ENCODE measurements at places on chromosomes 2 and 18. TPM values are rescaled to one million over a fixed set of nuclear protein-coding genes. Genes with fewer than 3 reads are reported as not detected.
A peak's percentile ranks its signal among the peaks of the same experiment; 100 is the strongest.

- DNase-seq = no peak
- H3K27me3 ChIP-seq = no peaks in the 10 kb centered on the region
- peaks cover 17% of the 10 kb centered on the region for H3K4me1 ChIP-seq
- H3K27ac ChIP-seq = no peak overlapping the region
Observed at GRCh38 chr18:45069546-45069945, 388.9 kb downstream of the SETBP1 start.

- H3K36me3 ChIP-seq = no peaks in the 10 kb centered on the region
- peaks cover 14% of the 10 kb centered on the region for H3K27me3 ChIP-seq
- no peak overlapping the region for H3K27ac ChIP-seq
- no peak overlapping the region for H3K4me3 ChIP-seq
Observed at GRCh38 chr18:49915352-49915751, 102.0 kb upstream of the ACAA2 start.

GRCh38 chr2:213261237-213261636 lies 23.0 kb upstream of the SPAG16 start:
- H3K4me3 ChIP-seq = no peak overlapping the region
- no peaks in the 10 kb centered on the region for H3K36me3 ChIP-seq
- H3K4me1 ChIP-seq = no peaks in the 10 kb centered on the region
- DNase-seq = no peak
- H3K27ac ChIP-seq = no peak overlapping the region

DNA sequence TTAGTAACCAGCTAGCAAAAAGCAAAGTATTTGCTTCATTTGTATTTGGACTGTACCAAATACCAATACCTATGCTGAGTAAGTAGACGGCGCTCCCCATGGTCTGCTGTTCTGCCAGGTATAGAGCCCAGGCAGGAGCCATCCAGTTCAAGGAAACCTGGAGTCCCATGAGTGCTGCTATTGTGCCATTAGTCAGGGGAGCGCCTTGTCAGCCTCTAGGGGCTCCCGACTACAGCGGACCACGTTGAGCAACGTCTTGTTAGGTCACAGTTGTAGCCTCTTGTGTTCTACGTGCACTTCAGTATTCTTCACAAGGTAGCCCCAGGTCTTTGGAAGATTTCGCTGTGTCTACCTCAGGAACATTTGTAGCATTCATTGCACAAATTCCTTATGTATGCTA lies 21.6 kb upstream of the SLC9A2 start:
- no peak overlapping the region for H3K27ac ChIP-seq
- no peaks in the 10 kb centered on the region for H3K36me3 ChIP-seq
- no peak overlapping the region for H3K4me3 ChIP-seq
- no peaks in the 10 kb centered on the region for H3K27me3 ChIP-seq
- no peaks in the 10 kb centered on the region for H3K4me1 ChIP-seq

- H3K4me3 ChIP-seq = no peak overlapping the region
- DNase-seq = no peak
- H3K4me1 ChIP-seq = no peaks in the 10 kb centered on the region
- H3K27me3 ChIP-seq = no peaks in the 10 kb centered on the region
Observed at GRCh38 chr2:153417077-153417476, 61.5 kb downstream of the RPRM start.

DNA sequence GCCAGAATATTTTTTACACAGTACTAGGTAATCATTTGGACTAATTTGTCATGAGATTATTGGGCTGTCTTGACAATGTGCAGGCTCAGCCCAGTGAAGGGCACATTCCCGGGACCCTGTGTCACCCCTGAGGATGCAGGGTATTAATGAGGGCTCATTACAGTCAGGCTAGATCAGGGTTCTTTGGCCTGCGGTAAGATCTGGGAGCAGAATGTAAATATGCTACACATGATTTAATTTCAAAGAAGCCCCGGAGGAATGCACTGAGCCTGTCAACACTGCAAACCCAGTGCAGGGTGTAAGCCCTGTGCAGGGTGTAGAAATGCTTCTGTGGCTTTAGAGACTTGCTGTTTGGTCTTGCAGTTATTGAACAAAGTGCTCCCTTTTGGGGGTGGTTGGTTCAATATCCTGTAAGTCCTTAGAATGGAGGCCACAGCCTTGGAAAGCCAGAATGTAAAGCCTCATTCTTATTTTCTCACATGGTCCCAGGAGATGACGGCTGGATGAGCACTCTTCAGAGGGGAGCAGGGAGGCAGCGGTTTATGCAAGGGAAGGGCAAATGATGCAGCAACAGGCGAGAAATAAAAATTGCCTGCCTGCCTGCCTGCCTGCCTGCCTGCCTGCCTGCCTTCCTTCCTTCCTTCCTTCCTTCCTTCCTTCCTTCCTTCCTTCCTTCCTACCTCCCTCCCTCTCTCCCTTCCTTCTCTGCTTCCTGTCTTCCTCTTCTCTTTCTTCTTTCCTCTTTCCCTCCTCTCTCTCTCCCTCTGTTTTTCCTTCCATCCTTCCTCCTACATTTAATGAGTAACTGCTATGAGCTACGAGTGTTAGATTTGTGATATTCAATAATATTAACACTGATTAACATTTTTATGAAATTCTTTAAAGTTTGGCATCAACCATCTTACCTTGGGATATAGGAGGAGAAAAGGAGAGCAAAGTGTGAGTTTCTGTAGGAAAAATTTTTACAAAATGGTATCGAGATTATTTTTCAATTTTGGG lies 148.8 kb downstream of the VAPA start:
- no peaks in the 10 kb centered on the region for H3K36me3 ChIP-seq
- no peak overlapping the region for H3K27ac ChIP-seq
- peaks cover 32% of the 10 kb centered on the region for H3K4me1 ChIP-seq
- H3K27me3 ChIP-seq = no peaks in the 10 kb centered on the region
- H3K4me3 ChIP-seq = no peak overlapping the region
- no peak for DNase-seq

- H3K4me1 ChIP-seq = peaks cover 43% of the 10 kb centered on the region
- H3K27me3 ChIP-seq = peaks cover 4% of the 10 kb centered on the region
- peaks cover 76% of the 10 kb centered on the region for H3K36me3 ChIP-seq
- no peak for DNase-seq
- H3K4me3 ChIP-seq = no peak overlapping the region
- no peak overlapping the region for H3K27ac ChIP-seq
Observed at GRCh38 chr2:96863575-96864342, 5.9 kb upstream of the ANKRD39 start.

- no peak overlapping the region for H3K4me3 ChIP-seq
- peaks cover 39% of the 10 kb centered on the region for H3K36me3 ChIP-seq
- no peak for DNase-seq
- H3K27ac ChIP-seq = no peak overlapping the region
- H3K4me1 ChIP-seq = no peaks in the 10 kb centered on the region
Observed at GRCh38 chr2:241030883-241031282, 32.5 kb downstream of the SNED1 start.

GRCh38 chr2:144705328-144706245 lies 185.7 kb upstream of the ZEB2 start:
- H3K4me1 ChIP-seq = no peaks in the 10 kb centered on the region
- no peak for DNase-seq
- H3K27ac ChIP-seq = no peak overlapping the region
- no peak overlapping the region for H3K4me3 ChIP-seq
- H3K36me3 ChIP-seq = no peaks in the 10 kb centered on the region

DNA sequence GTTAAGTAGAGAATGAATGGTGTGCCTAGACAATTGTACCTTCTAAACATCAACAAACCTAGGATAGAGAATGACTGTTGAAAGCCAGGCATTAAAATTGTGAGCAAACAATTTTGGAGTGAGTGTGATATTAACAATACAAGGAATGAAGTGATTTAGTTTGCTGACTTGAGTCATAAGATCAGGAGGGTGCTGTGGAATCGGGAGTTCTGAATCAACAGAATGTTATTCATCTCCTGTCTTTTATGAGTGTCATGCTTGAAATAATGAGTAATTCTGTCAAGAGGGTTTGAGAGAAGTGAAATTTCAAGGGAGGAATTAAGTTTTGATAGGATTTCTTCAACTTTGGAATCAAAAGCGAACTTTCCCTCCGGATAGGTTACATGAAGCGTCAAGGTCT lies 214.4 kb upstream of the DSEL start:
- H3K27me3 ChIP-seq = no peaks in the 10 kb centered on the region
- no peak overlapping the region for H3K4me3 ChIP-seq
- no peak for DNase-seq
- no peaks in the 10 kb centered on the region for H3K4me1 ChIP-seq
- no peaks in the 10 kb centered on the region for H3K36me3 ChIP-seq
- no peak overlapping the region for H3K27ac ChIP-seq

DNA sequence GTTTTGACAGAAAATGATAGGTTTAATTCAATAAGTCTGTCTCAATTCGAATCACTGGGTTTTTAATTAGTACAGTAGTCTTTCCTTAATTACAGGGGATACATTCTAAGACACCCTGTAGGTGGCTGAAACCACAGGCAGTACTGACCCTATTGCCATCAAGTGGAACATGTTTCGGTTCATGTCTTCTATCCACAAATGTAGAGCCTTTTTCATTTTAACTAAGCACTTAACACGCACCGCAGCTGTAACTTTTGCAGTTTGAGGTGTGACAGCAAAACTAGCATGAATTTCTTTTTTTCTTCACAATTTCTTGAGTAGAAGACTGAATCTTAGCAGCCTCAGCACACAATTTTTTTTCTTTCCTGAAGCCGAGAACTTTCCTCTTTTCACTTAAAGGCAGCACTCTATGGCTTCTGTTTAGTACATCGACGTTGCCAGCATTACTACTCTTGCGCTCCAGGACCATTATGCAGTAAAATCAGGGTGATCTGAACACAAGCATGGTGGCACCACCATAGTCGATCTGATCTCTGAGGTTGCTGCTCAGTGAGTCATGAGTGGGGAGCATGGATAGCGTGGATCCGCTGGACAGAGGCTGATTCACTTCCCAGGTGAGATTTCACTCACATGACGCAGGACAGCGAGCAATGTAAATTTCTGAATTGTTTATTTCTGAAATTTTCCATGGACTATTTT lies 805.1 kb downstream of the RNF144A start:
- H3K4me1 ChIP-seq = peaks cover 4% of the 10 kb centered on the region
- no peaks in the 10 kb centered on the region for H3K27me3 ChIP-seq
- DNase-seq = no peak
- no peak overlapping the region for H3K4me3 ChIP-seq
- no peaks in the 10 kb centered on the region for H3K36me3 ChIP-seq

- no peak for DNase-seq
- H3K4me1 ChIP-seq = peaks cover 11% of the 10 kb centered on the region
- H3K4me3 ChIP-seq = no peak overlapping the region
Observed at GRCh38 chr18:61336766-61337165, 3.5 kb downstream of the CDH20 start.

GRCh38 chr2:215782295-215782694 lies 231.1 kb downstream of the MREG start:
- H3K4me1 ChIP-seq = no peaks in the 10 kb centered on the region
- DNase-seq = no peak
- no peaks in the 10 kb centered on the region for H3K27me3 ChIP-seq
- H3K36me3 ChIP-seq = no peaks in the 10 kb centered on the region

DNA sequence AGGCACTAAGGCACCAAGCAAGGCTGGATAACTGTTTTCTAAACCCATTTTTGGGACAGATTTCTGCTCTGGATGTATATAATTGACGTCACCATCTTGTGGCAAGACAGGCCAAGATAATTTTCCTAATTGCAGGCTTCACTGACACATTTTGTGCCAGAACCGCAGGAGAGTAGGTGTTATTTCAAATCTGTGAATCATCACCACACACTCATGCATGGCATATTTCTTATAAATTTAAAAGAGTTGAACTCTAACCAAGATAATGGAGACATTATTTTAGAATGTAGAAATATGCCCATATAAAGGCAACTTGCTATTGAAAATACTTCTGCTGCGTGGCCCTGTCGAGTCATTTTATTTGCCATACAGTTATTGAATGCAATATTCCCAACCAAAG lies 68.3 kb upstream of the ACYP2 start:
- no peak overlapping the region for H3K4me3 ChIP-seq
- H3K4me1 ChIP-seq = peaks cover 8% of the 10 kb centered on the region
- no peaks in the 10 kb centered on the region for H3K27me3 ChIP-seq
- H3K27ac ChIP-seq = no peak overlapping the region
- no peak for DNase-seq

- H3K36me3 ChIP-seq = no peaks in the 10 kb centered on the region
- no peak for DNase-seq
- H3K4me3 ChIP-seq = peak overlapping the region; percentile 40
- no peak overlapping the region for H3K27ac ChIP-seq
- H3K4me1 ChIP-seq = peaks cover 4% of the 10 kb centered on the region
- peaks cover 17% of the 10 kb centered on the region for H3K27me3 ChIP-seq
Observed at GRCh38 chr2:126885751-126886210, 12.9 kb upstream of the TEX51 start.

- no peaks in the 10 kb centered on the region for H3K27me3 ChIP-seq
- H3K27ac ChIP-seq = no peak overlapping the region
- no peak for DNase-seq
- no peaks in the 10 kb centered on the region for H3K36me3 ChIP-seq
- H3K4me1 ChIP-seq = no peaks in the 10 kb centered on the region
- no peak overlapping the region for H3K4me3 ChIP-seq
Observed at GRCh38 chr2:103437161-103437560, 675.3 kb downstream of the TMEM182 start.

DNA sequence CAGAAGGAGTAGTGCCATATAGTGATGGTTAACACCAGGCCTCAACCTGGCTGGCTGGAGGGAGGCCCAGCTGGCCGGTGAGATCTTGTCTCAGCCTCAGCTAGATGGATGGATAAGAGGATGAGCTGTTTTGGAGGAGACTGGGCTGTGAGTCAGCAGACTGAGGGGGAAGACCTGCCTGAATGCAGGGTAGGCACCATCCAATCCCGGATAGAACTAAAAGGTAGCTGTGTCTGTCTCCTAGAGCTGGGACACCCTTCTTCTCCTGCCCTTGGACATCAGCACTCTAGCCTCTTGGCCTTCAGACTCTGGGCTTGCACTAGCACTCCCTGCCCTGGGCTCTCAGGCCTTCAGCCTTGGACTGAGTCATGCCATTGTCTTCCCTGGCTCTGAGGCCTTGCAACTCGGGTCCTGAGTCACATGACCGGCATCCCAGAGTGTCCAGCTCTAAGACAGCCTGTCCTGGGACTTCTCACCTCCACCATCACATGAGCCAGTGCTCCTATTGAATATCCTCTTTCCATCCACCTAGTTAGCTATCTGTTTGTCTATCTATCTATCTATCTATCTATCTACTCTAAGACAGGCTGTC lies 131.3 kb downstream of the TPO start:
- no peaks in the 10 kb centered on the region for H3K4me1 ChIP-seq
- no peak for DNase-seq
- H3K27ac ChIP-seq = no peak overlapping the region
- peaks cover 13% of the 10 kb centered on the region for H3K27me3 ChIP-seq

SNORC gene
- total RNA-seq = 0.53 TPM

IL1A gene
- 2.1 TPM for total RNA-seq

RPRM gene
- total RNA-seq = 0.27 TPM

LINC00305 gene
- not detected for total RNA-seq

MC2R gene
- total RNA-seq = not detected

RANBP2 gene
- total RNA-seq = 72.5 TPM

CCDC68 gene
- 20.2 TPM for total RNA-seq

PROKR1 gene
- total RNA-seq = not detected

MDH1B gene
- 3.3 TPM for total RNA-seq

CMPK2 gene
- 43.3 TPM for total RNA-seq

DOK6 gene
- 3.2 TPM for total RNA-seq

HOXD12 gene
- total RNA-seq = not detected

PFN4 gene
- total RNA-seq = 1.7 TPM

C2orf92 gene
- 15.1 TPM for total RNA-seq

BOLL gene
- not detected for total RNA-seq

CRYGB gene
- not detected for total RNA-seq

Data from lower lobe of right lung (tissue), 2 donors.